ENCODE measurements at places on chromosomes 2 and 18.

DNA sequence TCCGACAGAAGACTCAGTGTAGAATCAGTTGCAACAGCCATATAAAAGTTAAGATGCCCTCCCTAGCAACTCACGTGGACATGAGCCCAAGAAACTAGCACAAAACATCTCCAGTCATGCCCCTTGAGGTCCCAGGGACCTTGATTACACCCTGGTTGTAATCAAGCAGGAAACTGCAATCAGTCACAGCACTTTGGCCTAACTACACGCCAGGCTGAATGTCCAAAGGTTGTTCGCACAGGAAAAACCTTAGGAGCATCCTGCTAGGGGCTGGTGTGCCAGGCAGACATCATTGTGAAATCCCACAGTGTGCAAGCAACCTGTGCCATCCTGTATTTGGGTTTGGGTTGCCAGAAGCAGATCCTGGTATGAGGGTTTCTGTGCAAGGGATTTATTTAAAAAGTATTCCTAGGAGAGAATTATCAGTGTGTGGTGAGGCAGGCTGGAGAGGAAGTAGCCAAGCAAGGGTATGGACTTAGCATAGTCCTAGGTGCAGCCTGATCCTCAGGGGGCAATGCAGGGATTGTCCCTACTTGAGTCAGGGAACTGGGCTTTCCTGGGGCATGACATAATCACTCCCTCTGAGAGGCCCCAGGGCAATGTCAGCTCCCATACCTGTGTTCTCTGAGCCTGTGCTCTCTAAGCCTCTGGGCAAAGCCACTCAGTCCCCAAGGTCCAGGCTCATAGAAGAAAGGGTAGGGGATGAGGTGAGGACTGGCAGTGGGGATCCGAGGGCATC is 17.8 kb upstream of the SULT1C2 start:
- DNase-seq, result no peak

DNA sequence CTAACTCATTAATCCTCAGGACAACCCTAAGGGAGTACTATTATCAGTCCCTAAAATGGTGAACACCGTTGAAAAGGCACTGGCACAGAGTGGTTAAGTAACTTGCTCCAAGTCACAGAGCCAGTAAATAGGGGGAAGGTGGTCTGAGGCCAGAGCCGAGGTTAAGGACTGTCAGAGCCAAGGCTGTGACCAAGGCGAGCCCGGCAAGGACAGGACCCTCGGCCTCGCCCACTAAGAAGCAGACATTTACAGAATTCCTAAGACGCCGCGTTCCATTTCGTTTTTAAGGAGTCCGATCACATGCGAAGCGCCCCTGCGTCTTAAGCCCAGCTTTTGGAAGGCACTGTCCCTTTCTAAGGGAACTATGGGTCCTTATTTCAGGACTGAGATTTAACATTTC is 1.1 kb downstream of the PDIA6 start:
- no peak for DNase-seq

GRCh38 chr2:101150306-101151145 is 656 bp downstream of the TBC1D8 start:
- peak; percentile 63 for DNase-seq

DNA sequence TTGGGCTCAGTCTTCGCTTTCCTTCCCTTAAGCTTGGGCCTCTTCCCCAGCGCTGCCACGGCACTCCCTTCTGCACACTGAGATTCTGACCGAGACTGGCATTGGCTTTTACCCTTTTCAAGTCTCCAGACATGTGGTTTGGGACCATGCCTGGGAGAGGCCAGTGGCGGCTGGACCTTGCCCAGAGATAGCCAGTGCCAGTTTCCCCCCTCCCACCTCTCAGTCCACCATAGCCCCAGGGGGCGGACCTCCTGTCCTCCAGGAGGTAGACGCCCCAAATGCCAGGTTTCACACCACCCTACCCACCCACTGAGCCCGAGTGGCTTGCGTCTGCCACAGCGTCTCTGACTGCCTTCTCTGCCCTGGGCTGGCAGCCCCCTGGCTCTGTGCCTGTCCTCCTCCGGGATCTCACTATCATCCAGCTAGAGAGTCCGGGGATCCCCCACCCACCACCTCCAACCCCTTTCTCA is 47.7 kb downstream of the INPP5D start:
- DNase-seq, result peak; percentile 34

DNA sequence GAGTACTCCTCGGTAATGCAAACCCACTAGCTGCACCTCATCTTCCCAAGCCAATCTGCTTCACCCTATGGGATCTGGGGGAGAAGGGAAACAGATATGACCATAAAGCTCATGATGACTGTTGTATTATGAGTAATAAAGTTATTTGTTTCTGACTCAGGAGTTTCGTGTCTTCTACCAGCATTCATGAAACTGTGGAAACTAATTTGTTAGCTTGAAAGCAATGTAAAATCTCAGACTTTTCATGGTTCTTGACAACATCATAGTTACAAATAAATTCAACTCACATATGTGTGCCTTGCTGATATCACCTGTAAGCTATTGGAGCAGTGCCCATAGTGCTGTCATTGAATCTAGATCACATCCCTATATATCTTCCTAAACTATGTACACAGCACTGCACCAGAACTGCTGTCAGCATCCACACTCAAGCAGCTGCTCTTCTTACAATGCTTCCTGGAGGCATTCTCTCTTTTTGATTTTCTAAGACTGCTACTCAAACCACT is 135.6 kb upstream of the KYNU start:
- DNase-seq, result no peak

- no peak for DNase-seq
Measured at GRCh38 chr2:21727101-21727500, 603.3 kb downstream of the TDRD15 start.
